ENCODE measurements at places on chromosomes 6 and 20.

GRCh38 chr6:50128420-50129005 lies 78.8 kb upstream of the DEFB112 start:
- no peak for DNase-seq

DNA sequence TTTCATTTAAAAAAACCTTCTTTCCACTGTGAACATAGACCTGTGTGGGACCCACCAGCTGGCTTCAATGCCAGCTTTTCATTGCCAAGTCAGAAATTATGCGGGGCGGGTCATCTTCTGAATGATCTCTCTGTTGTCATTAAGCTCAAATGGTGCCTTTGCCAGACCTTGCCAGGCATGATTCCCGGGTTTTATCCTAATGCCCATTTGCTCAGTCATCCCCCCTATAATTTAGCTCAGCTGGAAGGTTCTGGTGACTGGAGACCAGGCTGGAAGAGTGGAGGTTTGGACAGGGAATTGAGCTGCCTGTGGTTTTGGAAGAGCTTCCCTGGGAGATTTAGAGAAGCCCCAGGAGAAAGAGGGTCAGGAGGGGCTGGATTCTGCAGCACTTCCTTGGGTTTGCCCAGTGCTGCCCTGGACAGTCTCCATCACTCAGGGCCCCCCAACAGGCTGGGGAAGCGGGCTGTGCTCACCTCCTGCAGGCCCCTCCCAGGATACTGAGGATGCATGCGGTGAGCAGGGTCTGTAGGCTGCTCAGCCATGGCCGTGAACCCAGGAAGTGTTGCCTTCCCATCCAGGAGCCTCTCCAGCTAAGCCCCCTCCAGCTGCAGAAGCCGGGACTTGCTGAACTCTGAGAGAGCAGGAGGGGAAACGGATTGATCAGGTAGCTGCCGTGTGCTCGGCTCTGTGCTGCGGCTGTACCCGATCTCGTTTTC lies 273.0 kb downstream of the CDH4 start:
- DNase-seq, result no peak

DNA sequence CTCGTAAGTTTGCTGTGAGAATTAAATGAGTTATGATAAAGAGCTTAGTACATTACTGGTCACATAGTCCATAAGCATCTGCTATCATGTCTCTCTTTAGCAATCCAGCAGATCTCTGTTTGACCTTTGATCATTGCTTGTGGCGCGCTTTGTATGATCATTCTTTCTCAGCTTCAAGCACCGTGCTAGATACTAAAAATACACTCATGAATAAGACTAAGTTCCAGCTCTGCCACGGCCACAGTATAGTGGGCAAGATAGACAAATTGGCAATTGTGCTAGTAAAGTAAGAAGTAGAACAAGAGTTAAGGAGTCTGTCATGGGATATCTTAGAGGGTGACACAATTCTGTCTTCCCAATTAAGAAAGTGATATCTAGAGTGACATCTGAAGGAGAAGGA lies 75.2 kb upstream of the ADGRF1 start:
- DNase-seq, result no peak

- no peak for DNase-seq
These were observed 495.2 kb upstream of the FLRT3 start for GRCh38 chr20:14832630-14833029.

GRCh38 chr6:106788761-106789160 lies 159.4 kb downstream of the QRSL1 start:
- no peak for DNase-seq

DNA sequence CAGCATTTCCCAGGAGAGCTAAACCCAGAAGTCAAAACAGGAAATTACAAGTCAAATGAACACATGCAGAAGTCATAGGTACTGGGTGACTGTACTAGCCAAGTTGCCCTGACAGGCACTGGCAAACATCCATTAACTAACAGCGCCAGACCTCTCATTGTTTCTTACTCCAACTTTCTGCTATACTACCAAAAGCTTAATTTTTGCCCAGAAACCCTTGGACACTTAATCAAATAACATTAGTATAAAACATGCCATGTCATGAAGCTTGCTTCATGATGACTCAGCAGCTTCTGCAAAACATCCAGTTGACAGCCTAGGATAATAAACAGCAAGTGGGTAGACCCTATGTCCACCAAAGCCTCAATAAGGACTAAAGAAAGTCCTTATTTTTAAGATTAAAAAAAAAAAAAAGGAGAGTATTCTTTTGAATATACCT lies 3.5 kb downstream of the NUP153 start:
- no peak for DNase-seq

DNA sequence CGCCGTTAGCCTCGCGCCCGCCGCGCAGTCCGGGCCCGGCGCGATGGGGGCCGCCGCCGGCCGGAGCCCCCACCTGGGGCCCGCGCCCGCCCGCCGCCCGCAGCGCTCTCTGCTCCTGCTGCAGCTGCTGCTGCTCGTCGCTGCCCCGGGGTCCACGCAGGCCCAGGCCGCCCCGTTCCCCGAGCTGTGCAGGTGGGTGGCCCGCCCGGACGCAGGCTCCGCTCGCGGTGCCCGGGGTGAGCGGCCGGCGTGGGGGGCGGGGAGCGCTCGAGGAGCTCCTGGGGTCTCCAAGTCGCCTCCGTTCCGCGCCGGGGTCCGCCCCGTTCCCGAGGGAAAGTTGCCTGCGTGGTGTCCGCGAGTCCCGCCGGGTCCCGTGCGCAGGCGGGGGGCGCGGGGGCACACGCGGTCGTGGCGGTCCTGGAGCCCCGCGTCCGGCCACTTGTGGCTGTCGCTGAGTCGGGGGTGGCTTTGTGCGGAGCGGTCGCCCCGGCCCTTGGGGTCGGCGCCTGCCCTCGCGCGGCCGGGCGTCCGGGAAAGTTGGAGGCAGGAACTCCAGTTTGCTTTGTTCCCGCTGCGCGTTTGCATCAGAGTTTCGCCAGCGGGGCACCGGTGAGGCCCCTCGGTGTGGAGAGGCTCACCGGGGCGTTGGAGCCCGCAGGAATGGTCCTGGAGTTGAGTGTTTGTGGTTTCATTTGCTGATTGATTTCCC lies 476 bp downstream of the IGF2R start:
- peak; percentile 21 for DNase-seq

- DNase-seq, result peak; percentile 76
These were observed 182.6 kb downstream of the ERMARD start for GRCh38 chr6:169933839-169934698.

DNA sequence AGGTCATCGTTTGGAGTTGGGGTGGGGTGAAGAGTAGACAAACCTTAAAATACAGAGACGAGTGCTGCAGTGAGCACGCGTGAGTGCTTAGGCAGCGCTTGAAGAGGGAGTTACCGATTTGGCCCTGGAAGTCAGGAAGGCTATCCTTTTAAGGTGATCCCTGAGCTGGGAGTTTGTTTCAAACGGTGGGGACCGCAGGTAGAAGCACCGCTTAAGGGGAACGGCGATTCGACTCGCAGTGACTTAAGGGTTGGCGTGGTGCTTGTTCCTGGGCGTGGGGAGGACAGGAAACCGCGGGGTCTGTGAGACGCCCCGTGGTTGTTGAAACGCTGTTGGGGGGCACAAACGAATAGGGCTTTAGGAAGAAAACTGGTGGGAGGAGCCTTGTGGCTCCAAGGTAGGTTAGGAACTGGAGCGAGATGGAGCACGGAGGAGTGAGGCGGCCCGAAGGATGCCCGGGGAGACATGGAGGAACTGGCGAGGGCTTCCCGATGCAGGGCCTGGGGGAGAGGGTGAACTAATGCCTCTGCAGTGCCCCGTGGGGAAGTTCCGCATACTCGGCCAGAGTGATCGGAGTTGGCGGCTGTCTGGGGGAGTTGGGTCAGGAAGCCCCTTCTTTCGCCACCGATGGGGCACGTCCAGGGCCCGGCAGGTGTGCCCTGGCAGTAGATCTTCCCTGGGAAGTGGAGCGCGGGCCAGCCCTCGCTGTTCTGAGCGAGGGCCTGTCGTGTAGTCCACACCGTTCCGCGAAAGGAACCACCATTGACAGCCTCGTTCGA lies 1.3 kb upstream of the CDYL start:
- no peak for DNase-seq

- no peak for DNase-seq
These were observed 3.0 kb upstream of the IL17A start for GRCh38 chr6:52183131-52183713.

GRCh38 chr6:35085359-35086281 lies 55.5 kb downstream of the TCP11 start:
- DNase-seq, result no peak

- no peak for DNase-seq
These were observed 238.9 kb downstream of the MAFB start for GRCh38 chr20:40449974-40450616.

- no peak for DNase-seq
These were observed 92.6 kb downstream of the YTHDF1 start for GRCh38 chr20:63123331-63123741.

DNA sequence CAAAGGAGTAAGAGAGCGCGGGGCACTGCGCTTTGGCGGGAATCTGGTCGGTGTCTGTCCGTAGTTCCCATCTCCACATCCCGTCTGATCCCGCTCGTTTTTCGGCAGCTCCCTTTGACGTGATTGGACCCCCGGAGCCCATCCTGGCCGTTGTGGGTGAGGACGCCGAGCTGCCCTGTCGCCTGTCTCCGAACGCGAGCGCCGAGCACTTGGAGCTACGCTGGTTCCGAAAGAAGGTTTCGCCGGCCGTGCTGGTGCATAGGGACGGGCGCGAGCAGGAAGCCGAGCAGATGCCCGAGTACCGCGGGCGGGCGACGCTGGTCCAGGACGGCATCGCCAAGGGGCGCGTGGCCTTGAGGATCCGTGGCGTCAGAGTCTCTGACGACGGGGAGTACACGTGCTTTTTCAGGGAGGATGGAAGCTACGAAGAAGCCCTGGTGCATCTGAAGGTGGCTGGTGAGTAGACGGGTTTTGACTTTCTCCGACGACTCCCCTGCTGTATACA lies 1.4 kb downstream of the BTN1A1 start:
- no peak for DNase-seq

Data from NCI-H774 (cell line).